ENCODE measurements at places on chromosomes 3 and 15. TPM values are rescaled to one million over a fixed set of nuclear protein-coding genes. Genes with fewer than 3 reads are reported as not detected.

DGKG gene
- 2.5 TPM for total RNA-seq

DNA sequence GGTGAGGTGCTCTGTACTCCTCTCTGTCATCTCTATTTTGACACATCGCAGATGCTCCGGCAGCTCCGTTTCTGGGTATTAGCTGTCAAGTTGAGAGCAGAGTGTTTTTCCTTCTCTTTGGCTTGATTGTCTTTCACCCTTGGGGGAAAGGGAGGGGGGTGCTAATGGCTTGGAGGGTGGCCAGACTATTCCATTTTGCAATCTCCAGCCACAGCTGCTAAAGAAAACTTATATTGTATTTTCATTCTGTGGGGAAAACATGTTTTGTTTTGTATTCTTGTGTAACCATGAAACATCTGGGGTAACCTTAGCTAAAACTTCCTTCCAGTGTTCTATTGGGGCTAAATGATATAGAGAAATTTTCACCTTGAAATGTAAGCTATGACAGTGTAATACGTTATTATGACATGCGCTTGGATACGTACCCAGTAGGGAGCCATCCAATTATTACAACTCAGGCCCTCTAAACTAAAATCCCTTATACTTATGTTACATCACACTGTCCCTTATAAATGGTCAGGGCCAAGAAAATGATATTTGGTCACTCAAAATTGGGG is 14.0 kb upstream of the LARP6 start:
- H3K27me3 ChIP-seq = no peaks in the 10 kb centered on the region
- DNase-seq = no peak
- H3K4me1 ChIP-seq = peaks cover 32% of the 10 kb centered on the region
- no peak overlapping the region for H3K4me3 ChIP-seq
- H3K36me3 ChIP-seq = no peaks in the 10 kb centered on the region

PRSS50 gene
- not detected for total RNA-seq

CHST2 gene
- total RNA-seq = 12.5 TPM

ITIH1 gene
- total RNA-seq = 0.98 TPM

RSRC1 gene
- total RNA-seq = 38.5 TPM

- no peak overlapping the region for H3K4me3 ChIP-seq
- no peaks in the 10 kb centered on the region for H3K27me3 ChIP-seq
- no peaks in the 10 kb centered on the region for H3K36me3 ChIP-seq
- no peak for DNase-seq
Observed at GRCh38 chr3:152260026-152260425, 8.7 kb upstream of the MBNL1 start.

VIPR1 gene
- total RNA-seq = 9.3 TPM

DNA sequence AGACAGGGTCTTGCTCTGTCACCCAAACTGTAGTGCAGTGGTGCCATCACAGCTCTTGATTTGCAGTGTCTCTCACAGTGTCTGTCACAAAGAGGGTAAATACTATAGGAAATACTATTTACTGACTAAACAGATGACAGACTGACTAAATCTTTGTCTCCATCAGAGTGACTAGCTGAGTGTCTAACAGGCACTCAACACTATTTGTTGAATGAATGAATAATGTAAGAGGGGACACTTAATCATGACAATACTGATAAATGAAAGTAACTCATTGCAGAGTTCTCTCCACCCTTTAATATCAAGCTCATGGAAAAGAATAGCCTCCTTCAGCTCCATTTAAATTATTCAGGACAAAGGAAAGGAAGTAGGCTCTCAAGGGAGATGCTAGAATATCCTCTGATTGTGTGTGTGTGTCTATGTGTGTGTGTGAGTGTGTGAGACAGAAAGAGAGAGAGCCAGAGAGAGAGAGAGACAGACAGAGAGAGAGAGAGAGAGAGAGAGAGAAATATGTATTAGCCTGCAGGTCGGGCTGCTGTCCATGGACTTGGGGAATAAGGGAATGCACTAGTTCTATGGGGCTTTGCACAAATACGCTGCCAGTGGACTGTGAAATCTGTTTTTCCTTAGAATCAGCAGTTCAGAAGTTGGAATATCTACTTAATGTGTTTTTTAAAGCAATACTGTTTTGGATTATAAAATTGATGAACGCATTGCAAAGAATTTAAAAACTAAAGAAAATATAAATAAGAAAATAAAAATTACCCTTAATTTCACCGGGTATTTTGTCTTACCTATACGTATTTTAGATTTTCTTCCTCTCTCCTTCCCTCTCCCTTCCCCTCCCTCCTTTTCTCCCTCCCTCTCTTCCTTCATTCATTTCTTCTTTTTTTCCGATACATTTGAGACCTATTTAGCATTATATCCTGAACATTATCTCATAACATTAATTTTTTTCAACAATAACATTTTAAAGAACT is 132.9 kb upstream of the LRIG1 start:
- no peaks in the 10 kb centered on the region for H3K4me1 ChIP-seq
- no peak for DNase-seq
- H3K27me3 ChIP-seq = no peaks in the 10 kb centered on the region
- no peak overlapping the region for H3K4me3 ChIP-seq
- no peak overlapping the region for H3K27ac ChIP-seq

DNA sequence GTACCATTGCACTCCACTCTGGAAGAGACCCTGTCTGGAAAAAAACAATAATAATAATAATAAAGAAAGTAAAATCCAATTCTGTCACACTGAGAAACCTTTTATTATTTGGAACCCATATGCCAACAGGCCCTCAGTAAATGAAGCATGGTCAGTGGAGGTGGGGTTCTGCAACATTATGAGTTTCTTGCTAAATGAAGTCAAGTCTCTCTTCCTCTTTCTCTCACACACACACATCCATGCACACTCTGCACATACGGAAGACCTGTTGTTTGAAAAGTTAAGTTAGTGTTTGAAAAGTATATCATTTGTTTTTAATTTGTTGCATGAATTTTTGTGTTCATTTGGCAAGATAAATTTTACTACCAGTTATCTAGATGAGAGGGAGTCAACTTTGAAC is 27.8 kb downstream of the GAP43 start:
- no peaks in the 10 kb centered on the region for H3K4me1 ChIP-seq
- no peak for DNase-seq
- no peaks in the 10 kb centered on the region for H3K27me3 ChIP-seq
- no peak overlapping the region for H3K27ac ChIP-seq

GRCh38 chr3:42022355-42022754 is 60.5 kb upstream of the ULK4 start:
- H3K4me3 ChIP-seq = no peak overlapping the region
- no peaks in the 10 kb centered on the region for H3K36me3 ChIP-seq
- H3K27me3 ChIP-seq = no peaks in the 10 kb centered on the region
- no peak overlapping the region for H3K27ac ChIP-seq
- no peak for DNase-seq

PGBD4 gene
- 1.5 TPM for total RNA-seq

DNA sequence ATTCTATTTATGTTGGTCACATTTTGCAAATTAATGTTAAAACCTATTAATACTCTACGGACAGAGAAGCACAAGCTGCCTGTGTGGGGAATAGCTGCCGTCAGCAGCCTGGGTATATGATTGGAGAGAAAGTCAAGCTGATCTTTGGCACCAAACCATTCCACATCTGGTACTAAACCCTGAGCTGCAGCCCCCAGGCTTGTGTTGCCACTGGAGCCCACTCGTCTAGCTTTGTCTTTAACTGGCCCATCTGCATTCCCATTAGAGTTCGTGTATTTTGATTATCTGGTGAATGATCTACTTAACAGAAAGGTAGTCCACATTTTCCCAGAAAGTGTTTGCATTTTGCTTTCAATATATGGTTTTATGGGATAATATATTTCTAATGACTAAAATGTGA is 5.4 kb downstream of the NDUFB4 start:
- no peak overlapping the region for H3K27ac ChIP-seq
- peaks cover 38% of the 10 kb centered on the region for H3K4me1 ChIP-seq
- H3K4me3 ChIP-seq = no peak overlapping the region
- DNase-seq = no peak
- H3K36me3 ChIP-seq = peaks cover 32% of the 10 kb centered on the region

- H3K36me3 ChIP-seq = no peaks in the 10 kb centered on the region
- H3K4me3 ChIP-seq = no peak overlapping the region
- DNase-seq = no peak
- H3K27me3 ChIP-seq = no peaks in the 10 kb centered on the region
Observed at GRCh38 chr15:88748081-88748480, 55.2 kb upstream of the ACAN start.

- no peaks in the 10 kb centered on the region for H3K36me3 ChIP-seq
- no peak overlapping the region for H3K27ac ChIP-seq
- DNase-seq = no peak
- no peaks in the 10 kb centered on the region for H3K27me3 ChIP-seq
- H3K4me3 ChIP-seq = no peak overlapping the region
Observed at GRCh38 chr3:172808969-172809546, 58.5 kb downstream of the ECT2 start.

- no peak overlapping the region for H3K27ac ChIP-seq
- H3K27me3 ChIP-seq = no peaks in the 10 kb centered on the region
- no peak overlapping the region for H3K4me3 ChIP-seq
Observed at GRCh38 chr15:83210619-83211018, 3.0 kb upstream of the HDGFL3 start.

DNA sequence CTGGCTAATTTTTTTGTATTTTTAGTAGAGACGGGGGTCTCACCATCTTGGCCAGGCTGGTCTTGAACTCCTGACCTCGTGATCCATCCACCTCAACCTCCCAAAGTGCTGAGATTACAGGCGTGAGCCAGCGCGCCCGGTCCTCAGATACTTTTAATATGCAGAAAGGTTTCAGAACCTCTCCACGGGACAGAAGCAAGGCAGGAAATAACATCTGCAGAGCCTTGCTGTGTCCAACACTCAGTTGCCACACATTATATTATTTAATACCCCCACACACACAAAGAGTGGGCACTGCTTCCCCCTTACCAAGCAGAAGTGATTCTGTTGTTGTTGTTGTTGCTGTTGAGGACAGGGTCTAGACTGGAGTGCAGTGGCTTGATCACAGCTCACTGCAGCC is 28.0 kb downstream of the OSBPL10 start:
- H3K4me3 ChIP-seq = no peak overlapping the region
- DNase-seq = no peak
- H3K4me1 ChIP-seq = peaks cover 14% of the 10 kb centered on the region
- no peaks in the 10 kb centered on the region for H3K36me3 ChIP-seq
- H3K27me3 ChIP-seq = no peaks in the 10 kb centered on the region

DNA sequence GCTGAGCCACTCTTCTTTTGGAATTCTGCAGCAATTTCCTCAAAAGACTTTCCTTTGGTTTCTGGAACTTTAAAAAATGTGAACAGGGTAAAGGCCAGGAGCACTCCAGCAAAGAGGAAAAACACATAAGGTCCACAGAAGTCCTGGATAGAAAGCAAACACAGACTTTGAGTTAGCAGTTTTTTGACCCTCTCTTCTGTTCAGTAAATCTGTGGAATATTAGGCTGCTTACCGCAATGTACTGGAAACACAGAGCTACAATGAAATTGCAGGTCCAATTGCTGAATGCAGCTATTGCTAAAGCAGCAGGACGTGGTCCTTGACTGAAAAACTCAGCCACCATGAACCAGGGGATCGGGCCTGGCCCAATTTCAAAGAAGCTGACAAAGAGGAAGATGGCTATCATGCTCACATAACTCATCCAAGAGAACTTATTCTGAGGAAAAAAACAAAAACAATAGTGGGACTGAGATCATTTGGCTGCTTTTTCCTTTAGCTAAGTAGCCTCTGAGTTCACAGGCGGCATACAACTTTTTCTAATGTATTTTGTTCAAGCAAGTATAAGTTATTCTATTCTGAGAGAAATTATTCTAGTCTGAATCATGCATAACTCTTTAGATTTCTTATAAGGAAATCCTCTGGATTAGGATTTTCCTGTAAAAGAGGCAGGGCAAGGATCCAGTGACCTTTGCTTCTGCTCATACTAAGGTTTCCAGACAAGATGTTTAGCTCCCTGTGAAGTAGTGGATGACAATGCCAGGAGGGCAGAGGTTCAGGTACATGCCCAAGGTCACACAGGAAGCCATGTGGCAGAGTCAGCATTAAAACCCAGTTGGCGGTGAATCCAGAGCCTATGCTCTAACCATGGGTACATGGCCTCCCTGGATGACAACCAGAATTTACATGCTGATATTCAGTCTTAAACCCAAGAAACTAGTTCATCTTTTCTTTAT is 28.3 kb downstream of the SLC2A2 start:
- no peaks in the 10 kb centered on the region for H3K4me1 ChIP-seq
- no peak overlapping the region for H3K27ac ChIP-seq
- no peak overlapping the region for H3K4me3 ChIP-seq
- H3K27me3 ChIP-seq = no peaks in the 10 kb centered on the region
- no peak for DNase-seq
- H3K36me3 ChIP-seq = no peaks in the 10 kb centered on the region

GRCh38 chr3:66039590-66039887 is 821 bp upstream of the MAGI1 start:
- H3K27ac ChIP-seq = peak overlapping the region; percentile 82
- no peaks in the 10 kb centered on the region for H3K27me3 ChIP-seq
- DNase-seq = no peak

KCNAB1 gene
- total RNA-seq = 3.9 TPM

GRCh38 chr3:54014067-54014466 is 108.3 kb upstream of the CACNA2D3 start:
- H3K4me3 ChIP-seq = no peak overlapping the region
- DNase-seq = no peak
- H3K27me3 ChIP-seq = no peaks in the 10 kb centered on the region
- H3K4me1 ChIP-seq = no peaks in the 10 kb centered on the region

THAP10 gene
- 2.7 TPM for total RNA-seq

DNA sequence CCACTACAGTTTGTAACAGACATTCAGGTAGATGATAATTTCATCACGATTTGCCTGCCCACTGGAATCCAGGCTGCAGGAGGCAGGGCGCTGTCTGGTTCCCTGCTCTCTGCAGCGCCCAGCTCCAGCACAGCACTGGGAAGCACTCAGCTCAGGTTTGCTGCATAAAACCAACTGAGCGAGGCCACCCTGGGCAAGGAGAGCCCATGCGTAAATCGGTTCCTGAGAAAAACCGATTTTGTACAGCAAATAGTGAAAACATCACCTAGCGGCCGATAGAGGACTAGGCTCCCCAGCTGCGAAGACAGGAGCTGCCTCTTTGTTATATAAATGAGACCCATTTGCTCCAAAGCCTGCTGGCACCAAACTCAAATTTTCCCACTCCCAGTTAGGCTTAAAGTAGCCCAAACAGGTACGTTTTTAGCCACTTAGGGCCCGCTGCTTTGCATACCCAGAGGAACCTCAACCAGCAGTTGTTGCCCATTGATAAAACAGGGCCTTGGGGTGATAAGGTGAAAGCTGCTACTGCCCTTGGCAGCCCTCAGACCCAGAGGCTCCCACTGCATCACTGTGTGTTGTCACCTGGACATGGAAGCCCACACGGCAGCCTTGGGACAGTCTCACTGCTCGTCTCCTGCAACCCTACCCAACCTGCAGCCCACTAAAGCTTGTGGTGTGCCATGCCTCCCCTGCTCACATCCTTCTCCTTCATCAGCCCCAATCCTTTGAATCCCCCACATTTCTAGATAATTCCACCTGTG is 47.5 kb downstream of the ALDH1L1 start:
- no peaks in the 10 kb centered on the region for H3K36me3 ChIP-seq
- no peaks in the 10 kb centered on the region for H3K4me1 ChIP-seq
- peak; percentile 64 for DNase-seq
- H3K4me3 ChIP-seq = no peak overlapping the region
- no peaks in the 10 kb centered on the region for H3K27me3 ChIP-seq
- no peak overlapping the region for H3K27ac ChIP-seq

EPHA6 gene
- 1.2 TPM for total RNA-seq

- H3K36me3 ChIP-seq = no peaks in the 10 kb centered on the region
- H3K27me3 ChIP-seq = no peaks in the 10 kb centered on the region
- no peak overlapping the region for H3K4me3 ChIP-seq
- H3K4me1 ChIP-seq = no peaks in the 10 kb centered on the region
Observed at GRCh38 chr3:15108082-15108545, 9.2 kb upstream of the RBSN start.

SLC12A8 gene
- total RNA-seq = 6.1 TPM

GRCh38 chr15:51168700-51169099 is 74.0 kb upstream of the TNFAIP8L3 start:
- H3K4me3 ChIP-seq = no peak overlapping the region
- H3K4me1 ChIP-seq = peaks cover 17% of the 10 kb centered on the region
- no peaks in the 10 kb centered on the region for H3K27me3 ChIP-seq
- H3K27ac ChIP-seq = no peak overlapping the region
- no peak for DNase-seq
- H3K36me3 ChIP-seq = no peaks in the 10 kb centered on the region

All from vagina (tissue), 2 donors.